ENCODE measurements at places on chromosomes 16 and 17. TPM values are rescaled to one million over a fixed set of nuclear protein-coding genes. Genes with fewer than 3 reads are reported as not detected.

TMEM235 gene
- total RNA-seq = not detected

ZNF287 gene
- 1.4 TPM for total RNA-seq

KLHL10 gene
- not detected for total RNA-seq

HS3ST3B1 gene
- total RNA-seq = 2.2 TPM

PYY gene
- 2.1 TPM for total RNA-seq

MYH13 gene
- total RNA-seq = not detected

SRCIN1 gene
- total RNA-seq = 0.24 TPM

SOCS3 gene
- total RNA-seq = 10.4 TPM

TNFRSF13B gene
- 0.24 TPM for total RNA-seq

ZNF385C gene
- total RNA-seq = not detected

PRDM7 gene
- total RNA-seq = not detected

SLC38A8 gene
- not detected for total RNA-seq

NPIPA8 gene
- total RNA-seq = 0.48 TPM

RDM1 gene
- 1.4 TPM for total RNA-seq

CSF3 gene
- total RNA-seq = 0.96 TPM

LHX1 gene
- 1.2 TPM for total RNA-seq

GSDMA gene
- 0.72 TPM for total RNA-seq

TP53TG3F gene
- not detected for total RNA-seq

SLC6A4 gene
- not detected for total RNA-seq

LPO gene
- total RNA-seq = 0.21 TPM

TTYH2 gene
- 2.2 TPM for total RNA-seq

HOXB4 gene
- 0.21 TPM for total RNA-seq

NXPH3 gene
- total RNA-seq = under 0.01 TPM

RCVRN gene
- total RNA-seq = not detected

DUSP14 gene
- total RNA-seq = 109 TPM

TBC1D26 gene
- not detected for total RNA-seq

PPM1E gene
- total RNA-seq = under 0.01 TPM

TMEM114 gene
- not detected for total RNA-seq

PGAP6 gene
- 53.5 TPM for total RNA-seq

PITPNM3 gene
- 47.5 TPM for total RNA-seq

YPEL2 gene
- 7.2 TPM for total RNA-seq

CDH11 gene
- total RNA-seq = 70.6 TPM

RNF135 gene
- 12.8 TPM for total RNA-seq

MT1B gene
- not detected for total RNA-seq

HOXB3 gene
- 2.7 TPM for total RNA-seq

CDH3 gene
- 1,334 TPM for total RNA-seq

FNDC8 gene
- not detected for total RNA-seq

TRPV3 gene
- 0.21 TPM for total RNA-seq

DNAH17 gene
- under 0.01 TPM for total RNA-seq

CEP112 gene
- 0.85 TPM for total RNA-seq

CCL16 gene
- total RNA-seq = not detected

TBC1D3C gene
- total RNA-seq = not detected

DPEP1 gene
- total RNA-seq = not detected

CD300C gene
- not detected for total RNA-seq

EVPLL gene
- 4.0 TPM for total RNA-seq

MRPL38 gene
- total RNA-seq = 29.9 TPM

TSPAN10 gene
- total RNA-seq = 0.48 TPM

KRTAP3-1 gene
- not detected for total RNA-seq

LPCAT2 gene
- 18.5 TPM for total RNA-seq

PNMT gene
- total RNA-seq = not detected

CMTM2 gene
- not detected for total RNA-seq

MYO1D gene
- 42.7 TPM for total RNA-seq

PRSS33 gene
- total RNA-seq = not detected

PSMC5 gene
- 27.7 TPM for total RNA-seq

STAC2 gene
- not detected for total RNA-seq

ABCA10 gene
- 0.85 TPM for total RNA-seq

TLCD3B gene
- total RNA-seq = not detected
